Coronary artery (tissue), 2 donors: ENCODE measurements at places on chromosomes 11 and 22.

- no peak for DNase-seq
Observed at GRCh38 chr11:11963842-11964773, 44.3 kb downstream of the DKK3 start.

DNA sequence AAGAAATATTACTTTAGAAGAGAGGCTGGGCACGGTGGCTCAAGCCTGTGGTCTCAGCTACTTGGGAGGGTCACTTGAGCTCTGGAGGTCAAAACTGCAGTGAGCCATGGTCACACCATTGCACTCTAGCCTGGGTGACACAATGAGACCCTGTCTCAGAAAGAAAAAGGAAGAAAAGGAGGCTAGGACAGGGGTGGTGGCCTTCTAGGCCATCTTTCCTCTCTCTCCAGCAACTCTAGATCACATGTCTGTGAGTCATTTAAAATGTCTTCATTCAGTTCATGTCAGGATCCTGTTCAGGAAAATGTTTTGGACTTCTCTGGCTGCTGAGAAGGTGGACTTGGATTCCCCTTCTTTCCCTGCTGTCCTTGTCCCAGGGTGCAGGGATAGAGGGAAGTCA is 53.3 kb downstream of the PPFIA1 start:
- DNase-seq, result no peak

DNA sequence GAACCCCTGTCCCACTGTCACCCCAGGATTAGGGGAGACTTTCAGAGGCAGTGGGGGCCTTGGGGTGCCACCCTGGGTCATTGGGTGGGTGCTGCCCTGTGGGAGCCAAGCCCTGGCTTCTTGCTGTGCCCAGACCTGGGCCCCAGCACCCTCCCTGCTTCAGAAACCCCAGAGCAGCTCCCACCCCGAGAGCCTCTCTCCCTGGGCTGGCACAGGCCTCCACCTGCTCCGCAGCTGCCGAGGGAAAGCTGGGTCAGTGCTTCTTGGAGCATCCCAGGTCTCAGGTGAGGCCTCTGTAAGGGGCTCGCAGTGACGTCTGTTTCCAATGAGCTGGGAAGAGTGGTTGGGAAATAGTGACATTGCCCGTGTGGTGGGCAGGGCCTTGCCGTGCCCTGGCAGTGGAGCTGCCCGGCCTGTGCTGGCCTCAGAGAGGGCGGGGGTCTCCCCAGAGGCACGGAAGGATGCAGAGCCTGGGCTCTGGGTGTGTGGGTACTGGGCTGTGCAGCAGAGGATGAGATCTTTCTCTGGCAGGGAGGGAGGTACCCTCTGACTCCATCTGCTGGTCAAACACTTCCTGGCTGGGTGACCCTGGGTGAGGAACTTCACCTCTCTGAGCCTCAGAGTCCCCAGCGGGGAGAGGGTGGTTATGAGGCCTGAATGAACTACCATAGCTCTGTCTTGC is 23.0 kb downstream of the C22orf23 start:
- no peak for DNase-seq

- no peak for DNase-seq
Observed at GRCh38 chr11:45332276-45332934, 46.3 kb upstream of the SYT13 start.

DNA sequence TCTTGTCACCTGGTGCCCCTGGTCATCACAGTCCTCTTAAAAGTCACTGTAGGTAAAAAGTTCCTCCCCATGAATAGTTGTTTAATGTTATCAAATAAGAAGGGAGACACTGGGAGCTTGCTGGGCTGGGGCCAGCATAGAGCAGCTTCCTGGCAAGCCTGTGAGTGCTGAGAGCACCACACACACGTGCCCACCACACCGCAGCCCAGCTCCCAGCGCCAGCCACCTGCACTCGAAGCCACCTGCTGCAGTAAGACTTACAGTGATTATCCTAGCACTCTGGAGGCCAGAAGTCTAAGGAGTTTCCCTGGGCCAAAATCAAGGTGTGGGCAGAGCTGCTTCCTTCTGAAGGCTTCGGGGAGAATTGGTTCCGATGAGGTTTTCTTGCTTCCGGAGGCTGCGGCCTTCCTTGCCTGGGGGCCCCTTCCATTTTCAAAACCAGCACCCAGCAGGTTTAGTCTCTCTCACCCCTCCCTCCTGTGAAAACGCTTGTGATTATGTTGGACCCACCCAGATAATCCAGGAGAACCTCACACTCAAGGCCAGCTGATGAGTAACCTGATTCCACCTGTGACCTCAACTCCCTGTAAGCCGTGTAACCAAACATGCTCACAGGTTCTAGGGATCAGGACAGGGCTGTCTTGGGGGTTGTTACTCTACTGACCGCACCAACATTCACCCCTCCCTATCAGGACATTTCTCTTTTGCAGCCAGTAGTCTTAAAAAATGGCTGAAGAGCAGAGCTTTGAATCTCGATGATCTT is 687.2 kb downstream of the TBC1D22A start:
- no peak for DNase-seq

- peak; percentile 31 for DNase-seq
Observed at GRCh38 chr11:12188548-12189317, 78.3 kb downstream of the MICAL2 start.

DNA sequence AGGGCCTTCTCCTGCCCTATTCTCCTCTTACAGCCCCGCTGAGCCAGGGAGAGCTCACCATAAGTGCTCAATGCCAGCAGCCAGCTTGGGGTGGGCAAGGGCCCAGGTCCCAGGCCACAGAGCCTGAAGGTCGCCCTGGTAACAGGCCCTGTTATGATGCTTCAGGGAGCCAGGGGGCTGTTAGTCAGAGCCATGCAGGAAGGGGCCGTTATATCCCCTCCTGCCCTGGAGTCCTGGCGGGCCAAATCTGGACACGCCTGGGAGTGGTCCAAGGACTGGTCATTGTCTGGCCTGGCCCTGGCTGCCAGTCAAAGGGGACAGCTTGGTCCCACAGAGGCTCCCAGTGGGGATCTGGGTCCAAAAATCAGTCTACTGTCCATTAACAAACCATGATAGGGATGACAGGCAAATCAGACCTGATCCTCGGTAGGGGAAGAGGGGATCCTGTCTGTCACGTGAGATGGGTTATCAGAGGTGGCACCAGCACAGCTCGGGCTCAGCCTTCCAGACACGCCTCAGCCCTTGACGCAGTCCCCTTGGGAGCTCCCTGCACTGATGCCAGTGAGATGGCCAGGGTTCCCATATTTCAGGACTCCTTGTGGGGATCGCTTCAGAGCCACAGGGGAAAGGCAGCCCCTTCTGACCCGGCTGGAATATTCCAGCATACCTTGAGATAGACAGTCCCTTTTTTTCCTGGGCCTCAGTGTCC is 55.9 kb downstream of the LRRC32 start:
- DNase-seq, result peak; percentile 97

DNA sequence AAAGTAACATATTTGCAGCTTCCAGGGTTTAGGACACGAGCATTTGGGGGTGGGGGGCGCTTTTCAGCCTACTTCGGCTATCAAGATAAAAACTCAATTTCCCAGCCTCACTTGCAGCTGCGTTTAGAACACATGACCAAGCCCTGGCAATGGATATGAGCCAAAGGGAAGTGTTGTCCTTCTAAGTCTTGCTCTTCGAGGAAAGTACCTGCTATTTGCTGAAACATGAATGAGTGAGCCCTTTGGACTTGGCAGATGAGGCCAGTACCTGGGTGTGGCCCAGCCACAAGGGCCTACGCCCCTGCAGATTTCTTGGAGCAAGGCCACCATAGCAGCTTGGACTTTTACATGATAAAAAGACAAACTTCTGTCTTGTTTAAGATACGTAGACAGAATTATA is 60.2 kb upstream of the SORL1 start:
- no peak for DNase-seq

GRCh38 chr11:62468577-62468976 is 49.7 kb downstream of the SCGB1A1 start:
- DNase-seq, result no peak

GRCh38 chr22:46083383-46084350 is 66.7 kb upstream of the PPARA start:
- DNase-seq, result peak; percentile 70

DNA sequence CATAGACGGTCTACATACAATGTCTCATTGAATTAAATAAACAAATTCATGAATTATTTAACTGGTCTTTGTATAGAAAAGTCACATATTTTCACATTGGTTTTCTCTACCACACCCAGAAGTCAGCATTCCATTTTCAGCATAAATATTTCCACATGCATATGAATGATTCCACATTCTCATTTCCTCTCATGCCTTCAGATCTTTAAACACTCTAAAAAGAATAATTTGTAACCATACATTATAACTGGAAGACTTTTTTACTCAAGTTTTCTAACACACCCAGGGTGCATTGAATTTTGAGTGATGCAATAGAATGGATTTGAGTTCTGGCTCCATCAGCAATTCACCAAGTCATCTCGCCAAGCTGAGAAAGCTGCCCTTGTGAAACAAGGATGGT is 501.8 kb upstream of the TENM4 start:
- DNase-seq, result no peak

GRCh38 chr11:120695426-120695825 is 183.9 kb downstream of the GRIK4 start:
- DNase-seq, result no peak

DNA sequence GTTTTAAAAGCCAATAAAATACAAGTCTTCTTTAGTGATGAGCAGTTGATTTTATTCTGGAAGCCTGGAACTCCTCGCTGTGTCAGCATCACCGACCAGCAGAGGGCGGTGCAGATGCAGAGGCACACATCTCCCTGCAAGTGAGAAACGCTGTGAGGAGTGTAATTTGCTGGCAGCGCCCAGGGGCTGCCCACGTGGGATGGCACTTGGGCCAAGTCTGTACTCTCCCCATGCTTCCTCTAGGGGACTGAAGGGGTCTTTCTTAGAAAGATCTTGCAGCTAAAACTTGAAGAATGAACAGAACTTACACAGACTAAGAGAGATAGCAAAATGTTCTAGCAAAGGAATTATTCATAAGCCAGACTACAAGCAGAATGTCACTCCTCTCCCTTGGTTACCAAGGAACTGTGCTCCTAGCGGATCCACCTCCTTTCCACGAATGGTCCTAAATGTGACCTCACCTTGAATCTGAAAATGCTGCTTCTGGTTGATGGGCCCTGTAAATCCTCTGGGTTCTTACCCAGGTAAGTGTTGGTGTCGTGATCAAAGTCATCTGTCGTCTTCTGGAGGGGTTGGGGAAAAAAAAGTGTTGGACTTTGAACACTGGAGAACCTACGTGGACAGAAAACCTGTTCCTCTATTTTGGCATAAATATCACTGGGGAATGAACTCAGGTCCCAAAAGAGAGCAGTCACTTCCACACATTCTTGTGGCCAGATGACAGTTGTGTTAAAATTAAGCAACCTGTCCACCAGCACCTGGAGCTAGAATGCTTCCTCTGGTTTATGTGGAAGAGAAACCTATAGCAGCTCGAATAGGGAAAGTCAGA is 31.8 kb downstream of the CNTF start:
- peak; percentile 76 for DNase-seq

DNA sequence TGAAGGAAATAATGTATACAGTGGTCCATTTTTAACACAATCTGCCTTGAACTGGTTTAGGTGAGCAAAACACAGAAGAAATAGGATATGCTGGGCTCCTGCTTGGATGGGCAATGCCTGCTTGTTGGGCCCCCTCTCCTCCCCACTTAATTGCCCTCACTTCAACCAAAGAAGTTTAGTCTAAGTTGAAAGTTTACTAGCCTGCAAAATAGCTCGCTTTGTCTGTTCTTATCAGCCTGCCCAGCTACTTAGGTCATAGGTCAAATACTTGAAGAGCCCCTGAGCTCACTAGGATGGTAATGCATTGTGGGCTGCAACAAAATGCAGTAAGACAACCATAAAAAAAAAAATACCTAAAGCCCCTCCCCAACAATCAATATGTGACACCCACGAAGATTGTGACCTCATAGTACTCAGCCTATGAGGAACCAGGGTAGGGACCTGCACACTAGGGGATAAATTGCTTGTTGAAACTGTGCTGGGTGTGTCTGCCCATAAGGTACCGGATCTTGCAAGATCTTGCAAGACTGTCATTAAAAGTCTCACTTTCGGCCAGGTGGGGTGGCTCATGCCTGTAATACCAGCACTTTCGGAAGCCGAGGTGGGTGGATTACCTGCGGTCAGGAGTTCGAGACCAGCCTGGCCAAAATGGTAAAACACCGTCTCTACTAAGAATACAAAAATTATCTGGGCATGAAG is 10.9 kb downstream of the DRICH1 start:
- DNase-seq, result no peak

DNA sequence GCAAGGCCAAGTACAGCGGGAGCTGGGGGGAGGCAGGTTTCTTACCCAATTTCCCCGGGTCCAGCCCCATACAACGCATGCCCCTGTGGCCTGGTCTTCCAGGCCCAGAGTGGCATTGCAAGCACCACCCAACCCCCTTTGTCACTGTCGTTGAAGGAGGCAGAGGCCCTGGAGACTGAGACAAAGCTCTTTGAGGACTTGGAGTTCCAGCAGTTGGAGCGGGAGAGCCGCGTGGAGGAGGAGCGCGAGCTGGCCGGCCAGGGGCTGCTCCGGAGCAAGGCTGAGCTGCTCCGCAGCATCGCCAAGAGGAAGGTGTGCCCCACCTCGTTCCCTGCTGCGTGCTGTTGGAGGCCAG is 27.8 kb downstream of the PHLDB1 start:
- no peak for DNase-seq

GRCh38 chr11:122578171-122578825 is 77.2 kb upstream of the UBASH3B start:
- no peak for DNase-seq

DNA sequence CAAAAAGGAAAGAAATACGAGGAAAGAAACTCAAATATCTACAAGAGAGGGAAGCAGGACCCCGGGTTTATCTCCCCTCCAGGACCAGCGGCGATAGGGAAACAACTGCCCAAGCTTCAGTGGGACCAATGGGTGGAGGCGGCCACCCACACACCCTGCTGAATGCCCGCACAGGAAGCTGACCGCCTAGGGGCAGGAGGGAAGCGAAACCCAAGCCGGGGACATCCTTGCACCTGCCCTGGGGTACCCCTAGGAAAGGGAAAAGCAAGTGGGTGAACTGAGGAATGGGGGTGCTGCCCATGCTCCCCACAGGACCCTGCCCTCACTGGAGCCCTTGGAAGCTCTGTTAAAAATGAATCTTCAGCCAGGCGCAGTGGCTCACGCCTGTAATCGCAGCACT is 27.6 kb upstream of the HMOX1 start:
- no peak for DNase-seq

DNA sequence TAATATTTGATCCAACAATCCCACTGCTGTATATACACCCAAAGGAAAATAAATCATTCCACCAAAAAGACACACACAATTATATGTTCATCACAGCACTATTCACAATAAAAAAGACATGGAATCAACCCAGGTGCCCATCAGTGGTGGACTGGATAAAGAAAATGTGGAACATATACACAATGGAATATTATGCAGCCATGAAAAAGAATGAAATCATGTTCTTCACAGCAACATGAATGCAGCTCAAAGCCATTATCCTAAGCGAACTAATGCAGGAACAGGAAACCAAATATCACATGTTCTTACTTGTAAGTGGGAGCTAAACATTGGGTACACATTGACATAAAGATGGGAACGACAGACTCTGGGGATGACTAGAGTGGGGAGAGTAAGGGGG is 1.1 kb upstream of the OR2D3 start:
- DNase-seq, result no peak

- DNase-seq, result no peak
Observed at GRCh38 chr11:134610116-134610910, 198.3 kb upstream of the B3GAT1 start.

GRCh38 chr11:72744474-72744873 is 7.7 kb downstream of the ARAP1 start:
- DNase-seq, result no peak
